ENCODE measurements at places on chromosomes 2 and 18.

GRCh38 chr2:28809927-28810326, 707 bp upstream of the SPDYA start:
- no peak for DNase-seq

GRCh38 chr2:66521291-66521922, 86.5 kb downstream of the MEIS1 start:
- DNase-seq, result no peak

DNA sequence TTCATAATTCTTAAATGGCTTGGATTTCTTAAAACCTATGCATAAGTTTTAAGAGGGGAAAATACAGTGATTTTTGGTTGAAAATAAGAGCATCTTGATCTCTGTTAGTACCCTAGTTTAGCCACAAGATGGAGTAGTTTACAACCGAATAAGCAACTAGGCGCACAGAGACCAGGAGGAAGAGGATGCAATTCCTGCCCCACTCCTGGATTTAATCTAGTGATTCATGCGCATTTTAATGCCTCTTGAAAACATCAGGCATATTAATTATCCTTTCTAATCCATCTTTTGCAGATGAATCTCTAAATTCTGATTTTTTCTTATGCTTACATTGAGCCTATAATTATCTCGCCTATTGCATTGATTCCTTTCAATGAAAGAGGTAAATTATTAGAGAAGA, 76.7 kb downstream of the MRPS9 start:
- DNase-seq, result peak; percentile 16

DNA sequence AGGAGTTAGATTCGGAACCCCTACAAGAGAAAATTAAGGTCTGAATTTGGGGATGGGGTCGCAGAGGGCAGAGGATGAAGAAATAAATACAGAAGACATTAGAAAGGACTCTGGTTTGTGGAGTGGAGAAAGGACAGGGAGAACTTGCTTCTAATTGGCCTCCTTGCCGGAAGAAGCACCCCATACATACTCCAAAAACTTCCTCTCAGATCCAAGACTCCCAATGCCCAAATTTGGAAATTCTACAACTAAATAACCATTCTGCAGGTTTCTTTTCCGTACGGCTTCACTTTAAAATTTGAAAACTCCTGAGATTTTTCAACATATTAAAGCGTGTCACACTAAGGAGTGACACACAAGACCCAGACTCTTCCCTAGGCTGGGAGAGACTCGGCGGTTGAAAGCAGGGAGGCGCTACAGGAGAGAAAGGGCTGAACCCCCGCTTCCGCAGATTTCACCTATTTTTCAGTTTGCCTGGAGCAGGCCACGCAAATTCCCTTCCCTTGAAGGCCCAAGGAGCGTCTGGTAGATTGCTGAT, 478 bp downstream of the CLHC1 start:
- peak; percentile 4 for DNase-seq

GRCh38 chr2:224997802-224998201, 44.5 kb downstream of the DOCK10 start:
- no peak for DNase-seq

GRCh38 chr2:168712053-168712452, 90.4 kb upstream of the NOSTRIN start:
- DNase-seq, result no peak

GRCh38 chr2:39370101-39370500, 67.0 kb downstream of the MAP4K3 start:
- no peak for DNase-seq

GRCh38 chr2:207224791-207225482, 59.2 kb upstream of the KLF7 start:
- DNase-seq, result no peak

- no peak for DNase-seq
Measured at GRCh38 chr18:62437235-62438017, 85.4 kb upstream of the ZCCHC2 start.

DNA sequence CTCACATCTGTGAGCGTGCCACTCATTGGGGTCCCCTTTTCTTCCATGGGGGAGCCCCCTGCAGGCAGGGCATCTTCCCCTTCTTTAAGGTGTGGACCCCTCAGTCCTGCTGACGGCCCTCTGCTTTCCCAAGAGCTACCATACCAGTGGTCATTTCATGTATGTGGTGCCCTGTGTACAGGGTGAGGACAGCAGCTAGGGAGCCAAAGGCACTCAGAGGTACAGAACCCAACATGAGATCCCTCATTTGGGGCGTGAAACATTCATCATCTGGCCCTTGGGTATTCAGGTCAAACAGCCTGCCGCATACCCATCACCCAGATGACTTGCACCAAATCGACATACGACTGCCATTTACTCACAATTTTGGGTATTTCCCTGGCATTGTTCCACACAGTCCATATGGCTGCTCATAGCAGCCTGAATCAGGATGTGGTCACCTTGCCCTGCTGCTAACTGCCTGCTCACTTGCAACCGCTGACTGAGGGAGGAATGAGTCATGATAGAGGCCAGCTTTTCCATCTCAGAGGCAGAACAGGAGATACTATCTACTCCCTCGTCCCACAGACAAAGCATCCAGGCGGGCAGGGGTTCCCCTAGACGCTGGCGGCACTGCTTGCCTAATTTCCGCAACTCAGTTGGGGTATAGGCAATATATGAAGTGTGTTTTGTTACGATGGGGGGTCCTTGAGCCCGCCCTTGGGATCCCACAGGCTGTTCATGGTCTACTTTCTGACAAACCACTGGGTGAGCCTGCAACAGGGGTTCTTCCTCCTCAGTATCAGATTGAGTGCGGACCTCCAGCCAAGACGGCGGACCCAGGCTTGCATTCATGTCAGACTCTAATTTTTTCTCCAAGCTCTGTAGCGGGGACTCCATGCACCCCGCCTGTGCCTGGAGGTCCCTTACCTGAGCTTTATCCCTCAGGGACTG, 228.6 kb downstream of the SATB2 start:
- DNase-seq, result peak; percentile 59

GRCh38 chr18:74946646-74947375, 262.1 kb downstream of the PTGR3 start:
- DNase-seq, result no peak

- no peak for DNase-seq
Measured at GRCh38 chr2:134107402-134107801, 146.5 kb upstream of the MGAT5 start.

- DNase-seq, result no peak
Measured at GRCh38 chr18:59646228-59646962, 50.8 kb downstream of the CCBE1 start.

DNA sequence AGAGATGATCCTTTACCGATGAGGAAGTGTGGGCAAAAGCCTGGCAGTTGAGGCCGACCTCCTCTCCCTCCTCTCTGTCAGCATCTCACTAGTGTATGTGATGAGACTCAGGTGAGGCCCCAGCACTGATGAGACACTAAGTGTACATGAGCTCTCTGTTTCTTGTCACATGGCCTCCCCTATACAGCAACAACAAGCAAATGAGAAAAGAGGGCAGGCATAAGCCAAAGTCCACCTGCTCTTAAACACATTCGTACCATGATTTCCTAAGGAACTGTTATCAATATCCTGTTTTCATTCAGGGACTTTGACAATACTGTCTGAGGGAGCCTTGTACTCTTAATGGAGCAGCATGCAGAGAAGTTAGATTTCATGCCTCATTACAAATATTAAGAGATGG, 113.0 kb downstream of the CNTNAP5 start:
- no peak for DNase-seq

GRCh38 chr2:82690757-82691411, 1768.2 kb downstream of the SUCLG1 start:
- DNase-seq, result no peak

GRCh38 chr2:60405271-60405919, 148.1 kb downstream of the BCL11A start:
- DNase-seq, result no peak
